Pancreas (tissue), 10 donors: ENCODE measurements at places on chromosomes 13 and 19. TPM values are rescaled to one million over a fixed set of nuclear protein-coding genes. Genes with fewer than 3 reads are reported as not detected.

DNA sequence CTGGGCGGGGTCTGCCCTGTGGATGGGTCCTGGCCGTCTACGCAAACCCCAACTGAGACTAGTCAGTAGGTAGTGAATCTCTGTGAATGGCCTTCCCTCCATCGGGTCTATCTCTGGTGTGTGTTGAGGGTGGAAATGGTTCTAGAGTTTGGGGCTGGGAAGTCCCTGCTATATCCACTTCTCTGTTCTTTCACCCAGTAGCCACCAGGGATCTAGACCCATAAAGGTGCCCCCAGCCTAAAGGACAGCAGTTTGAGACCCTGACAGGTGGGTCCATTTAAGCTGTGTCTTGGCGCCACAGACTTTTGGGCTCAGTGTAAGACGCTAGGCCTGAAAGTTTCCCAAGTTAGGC is 57.7 kb downstream of the ZNF568 start:
- H3K36me3 ChIP-seq, result no peaks in the 10 kb centered on the region
- no peak for DNase-seq

DNA sequence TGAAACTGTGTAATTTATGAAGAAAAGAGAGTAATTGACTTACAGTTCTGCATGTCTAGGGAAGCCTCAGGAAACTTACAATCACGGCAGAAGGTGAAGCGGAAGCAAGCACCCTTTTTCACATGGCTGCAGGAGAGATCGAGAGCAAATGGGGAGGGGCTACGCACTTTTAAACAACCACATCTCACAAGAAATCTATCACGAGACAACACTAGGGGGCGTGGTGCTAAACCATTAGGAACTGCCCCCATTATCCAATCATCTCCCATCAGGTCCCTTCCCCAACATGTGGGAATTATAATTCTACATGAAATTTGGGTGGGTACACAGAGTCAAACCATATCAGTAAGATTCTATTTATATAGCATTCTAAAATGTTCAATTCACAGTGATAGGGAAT is 114.8 kb upstream of the TRPC4 start:
- H3K27ac ChIP-seq, result no peak overlapping the region
- H3K27me3 ChIP-seq, result no peaks in the 10 kb centered on the region
- DNase-seq, result no peak
- H3K4me1 ChIP-seq, result no peaks in the 10 kb centered on the region
- H3K4me3 ChIP-seq, result no peak overlapping the region

DNA sequence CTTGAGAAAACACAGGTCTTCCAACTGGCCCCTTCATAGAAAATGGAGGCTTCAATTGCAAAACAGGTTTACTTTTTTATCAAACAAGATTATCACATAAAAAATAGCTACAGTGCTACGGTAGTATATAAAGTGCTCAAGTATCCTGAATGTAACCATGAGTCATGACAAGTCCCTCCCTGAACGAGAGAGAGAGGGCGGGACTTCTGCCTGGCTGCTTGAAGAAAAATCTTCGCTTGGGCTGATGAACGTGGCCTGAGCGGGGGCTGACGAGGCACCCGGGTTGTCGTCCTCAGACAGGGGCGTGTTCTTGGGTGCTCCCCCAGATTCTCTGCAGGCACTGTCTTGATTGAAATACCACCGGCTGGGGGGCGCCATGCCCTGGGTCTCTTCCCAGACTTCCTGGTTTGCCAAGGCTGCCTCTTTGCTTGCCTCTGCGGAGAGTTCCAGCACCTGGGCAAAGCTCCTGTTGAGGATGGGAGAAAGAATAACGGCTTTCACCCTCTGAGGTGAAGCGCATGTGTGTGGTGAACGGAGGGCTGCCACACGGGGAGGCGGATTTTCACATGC is 23.2 kb upstream of the CPAMD8 start:
- no peaks in the 10 kb centered on the region for H3K27me3 ChIP-seq
- DNase-seq, result no peak
- H3K4me3 ChIP-seq, result no peak overlapping the region
- no peak overlapping the region for H3K27ac ChIP-seq
- H3K4me1 ChIP-seq, result no peaks in the 10 kb centered on the region

GRCh38 chr13:76656056-76656455 is 230.1 kb downstream of the KCTD12 start:
- no peak overlapping the region for H3K4me3 ChIP-seq
- no peak for DNase-seq
- no peaks in the 10 kb centered on the region for H3K27me3 ChIP-seq
- H3K36me3 ChIP-seq, result no peaks in the 10 kb centered on the region
- no peak overlapping the region for H3K27ac ChIP-seq
- H3K4me1 ChIP-seq, result no peaks in the 10 kb centered on the region

GRCh38 chr13:110114316-110114715 is 192.6 kb downstream of the COL4A1 start:
- H3K27me3 ChIP-seq, result no peaks in the 10 kb centered on the region
- no peak overlapping the region for H3K4me3 ChIP-seq
- no peaks in the 10 kb centered on the region for H3K36me3 ChIP-seq
- no peak for DNase-seq
- no peak overlapping the region for H3K27ac ChIP-seq

GRCh38 chr19:1646659-1647453 is 5.6 kb downstream of the TCF3 start:
- H3K27ac ChIP-seq, result no peak overlapping the region
- no peak overlapping the region for H3K4me3 ChIP-seq
- H3K27me3 ChIP-seq, result no peaks in the 10 kb centered on the region
- no peak for DNase-seq
- no peaks in the 10 kb centered on the region for H3K4me1 ChIP-seq

DNA sequence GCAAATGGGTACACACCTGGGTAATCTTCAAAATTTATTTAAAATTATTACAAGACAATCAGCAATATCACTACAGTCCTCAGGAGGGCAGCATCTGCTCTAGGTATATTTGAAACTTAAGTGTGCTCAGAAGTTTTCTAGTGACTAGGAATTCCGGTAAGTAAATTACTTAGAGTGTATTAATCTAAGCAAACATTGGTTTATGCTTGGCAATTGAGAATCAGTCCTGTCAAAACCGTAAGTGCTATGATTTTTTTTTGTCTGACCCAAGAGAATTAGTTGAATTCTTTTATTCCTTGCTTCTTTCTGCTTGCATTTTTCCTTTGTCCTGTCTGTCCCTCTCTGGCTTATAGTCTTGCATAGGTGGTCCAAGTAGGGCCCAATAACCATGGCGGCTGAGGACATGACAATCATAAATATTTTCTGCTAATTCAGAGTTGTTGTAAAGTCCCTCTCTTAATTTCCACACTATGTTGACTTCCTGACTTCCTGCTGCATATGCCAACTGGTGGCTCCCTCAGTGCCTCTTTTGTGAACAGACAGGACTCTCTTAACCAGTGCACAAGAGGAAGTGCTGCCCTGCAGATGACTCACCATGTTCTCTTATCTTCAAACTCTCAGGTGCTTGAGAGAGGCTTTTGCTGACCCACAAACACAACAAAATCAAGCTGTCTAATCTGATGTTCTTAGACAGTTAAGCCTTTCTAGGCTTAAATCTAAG is 82.2 kb downstream of the SLAIN1 start:
- no peaks in the 10 kb centered on the region for H3K36me3 ChIP-seq

- no peaks in the 10 kb centered on the region for H3K27me3 ChIP-seq
- no peak overlapping the region for H3K27ac ChIP-seq
- no peaks in the 10 kb centered on the region for H3K36me3 ChIP-seq
- no peak for DNase-seq
- H3K4me3 ChIP-seq, result no peak overlapping the region
Measured at GRCh38 chr13:44703371-44703770, 127.2 kb upstream of the TSC22D1 start.

GRCh38 chr13:35499676-35500075 is 23.2 kb upstream of the MAB21L1 start:
- H3K36me3 ChIP-seq, result no peaks in the 10 kb centered on the region
- H3K27ac ChIP-seq, result no peak overlapping the region

GRCh38 chr13:49627831-49628652 is at the start of gene ARL11:
ARL11 (plus strand) TSS chr13:49628507; CDS start chr13:49630448, 1,941 bp downstream.
- DNase-seq, result no peak
- H3K4me3 ChIP-seq, result no peak within 1 kb of the TSS
- H3K36me3 ChIP-seq, result no peaks in the 10 kb centered on the region
- no peaks in the 10 kb centered on the region for H3K4me1 ChIP-seq

Gene BCL2L12
- total RNA-seq, result 12.0 TPM
